Central memory CD4-positive, alpha-beta T cell (primary cell): ENCODE measurements at places on chromosomes 13 and 19.

DNA sequence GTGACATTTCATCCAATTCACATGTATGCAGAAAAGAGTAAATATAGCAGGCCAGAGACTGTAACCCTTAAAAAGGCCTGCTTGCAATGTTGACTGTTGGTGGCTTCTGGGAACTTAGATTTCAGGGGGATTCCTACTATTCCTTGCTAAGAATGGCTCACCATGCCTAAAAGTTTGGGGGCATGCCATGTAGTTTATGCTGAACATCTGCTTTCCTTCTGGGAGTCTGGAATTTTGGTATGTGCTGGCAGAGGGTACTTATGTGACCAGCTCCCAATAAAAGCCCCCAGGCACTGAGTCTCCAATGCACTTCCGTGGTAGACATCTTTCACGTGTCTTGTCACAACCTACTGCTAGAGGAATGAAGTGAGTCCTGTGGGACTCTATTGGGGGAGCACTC, 88.4 kb upstream of the PCDH8 start:
- no peak for DNase-seq

DNA sequence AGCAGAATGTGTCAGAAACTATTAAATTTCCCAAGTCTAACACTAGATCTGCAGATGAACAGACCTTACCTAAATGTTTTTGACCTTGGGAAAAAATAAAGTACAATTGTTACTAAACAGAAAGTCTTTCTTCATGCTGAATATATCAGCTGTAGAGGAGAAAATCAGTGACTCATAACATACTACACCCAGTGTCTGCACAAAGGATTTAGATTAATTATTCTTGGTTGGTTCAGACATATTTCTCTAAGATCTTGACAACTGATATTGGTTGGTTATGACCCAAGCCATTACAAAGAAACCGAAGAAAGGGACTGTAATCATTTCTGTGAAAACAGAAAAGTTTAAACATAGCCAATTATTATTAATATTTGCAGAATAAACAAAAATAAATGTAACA, 225.1 kb downstream of the HS6ST3 start:
- DNase-seq = no peak

DNA sequence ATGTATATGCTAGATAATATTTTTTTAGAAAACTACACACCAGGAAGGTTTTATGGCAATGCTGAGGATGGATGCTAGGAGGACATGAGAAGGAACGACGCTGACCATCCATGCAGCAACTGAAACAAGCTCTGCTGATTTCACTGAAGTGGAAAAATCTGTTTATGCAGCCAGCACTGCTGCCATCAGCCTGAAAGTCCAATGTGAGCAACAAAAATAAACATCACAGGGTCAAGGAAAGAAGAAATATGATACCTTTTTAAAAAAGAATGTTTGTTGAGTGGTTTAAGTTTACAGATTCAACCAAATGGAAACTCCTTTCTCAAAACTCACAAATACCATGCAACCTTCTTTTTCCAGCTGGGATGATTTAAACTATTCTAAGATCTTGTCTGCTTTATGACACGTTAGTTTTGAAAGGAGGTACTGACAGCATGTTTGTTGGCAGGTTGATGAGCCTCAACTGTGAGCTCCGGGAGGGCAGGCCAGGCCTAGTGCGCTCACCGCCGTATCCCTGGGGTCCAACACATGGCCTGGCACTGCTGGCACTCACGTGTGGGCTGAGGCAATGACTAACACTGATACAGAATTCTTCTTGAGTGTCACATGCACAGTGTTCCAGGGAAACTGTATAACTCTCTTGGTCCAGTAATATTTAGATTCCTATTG, 46.8 kb downstream of the LATS2 start:
- no peak for DNase-seq

- DNase-seq = peak; percentile 85
These were observed 9.8 kb upstream of the USPL1 start for GRCh38 chr13:30607908-30608307.

- no peak for DNase-seq
These were observed 45.5 kb downstream of the SAE1 start for GRCh38 chr19:47176071-47176626.

GRCh38 chr13:29520671-29521070, 74.8 kb downstream of the SLC7A1 start:
- DNase-seq = no peak

DNA sequence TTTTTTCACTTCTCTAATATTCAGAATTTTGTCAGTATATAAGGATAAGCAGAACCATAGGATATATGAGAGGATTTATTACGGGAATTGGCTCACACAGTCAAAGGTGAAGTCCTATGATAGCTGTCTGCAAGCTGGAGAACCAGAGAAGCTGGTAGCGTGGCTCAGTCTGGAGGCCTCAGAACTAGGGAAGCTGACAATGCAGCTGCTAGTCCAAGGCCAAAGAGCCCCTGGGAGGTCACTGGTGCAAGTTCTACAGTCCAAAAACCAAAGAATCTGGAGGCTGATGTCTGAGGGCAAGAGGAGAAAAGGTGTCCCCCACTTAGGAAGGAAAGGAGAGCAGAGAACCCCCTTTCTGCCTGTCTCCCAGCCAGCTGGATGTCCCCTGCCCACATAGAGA, 114.4 kb downstream of the RNF17 start:
- DNase-seq = no peak

GRCh38 chr13:43200307-43200706, 176.9 kb downstream of the DNAJC15 start:
- DNase-seq = no peak

GRCh38 chr13:72638059-72638815, 89.2 kb downstream of the MZT1 start:
- DNase-seq = no peak

- no peak for DNase-seq
These were observed 84.5 kb downstream of the LRRC63 start for GRCh38 chr13:46296115-46296822.

- DNase-seq = no peak
These were observed 318.8 kb downstream of the SHISA2 start for GRCh38 chr13:25733001-25733491.

- no peak for DNase-seq
These were observed 17.5 kb downstream of the ATP7B start for GRCh38 chr13:51993713-51994112.

- no peak for DNase-seq
These were observed 6.7 kb upstream of the ONECUT3 start for GRCh38 chr19:1746401-1747284.

- DNase-seq = no peak
These were observed 665 bp downstream of the ZNF347 start for GRCh38 chr19:53158119-53158656.

DNA sequence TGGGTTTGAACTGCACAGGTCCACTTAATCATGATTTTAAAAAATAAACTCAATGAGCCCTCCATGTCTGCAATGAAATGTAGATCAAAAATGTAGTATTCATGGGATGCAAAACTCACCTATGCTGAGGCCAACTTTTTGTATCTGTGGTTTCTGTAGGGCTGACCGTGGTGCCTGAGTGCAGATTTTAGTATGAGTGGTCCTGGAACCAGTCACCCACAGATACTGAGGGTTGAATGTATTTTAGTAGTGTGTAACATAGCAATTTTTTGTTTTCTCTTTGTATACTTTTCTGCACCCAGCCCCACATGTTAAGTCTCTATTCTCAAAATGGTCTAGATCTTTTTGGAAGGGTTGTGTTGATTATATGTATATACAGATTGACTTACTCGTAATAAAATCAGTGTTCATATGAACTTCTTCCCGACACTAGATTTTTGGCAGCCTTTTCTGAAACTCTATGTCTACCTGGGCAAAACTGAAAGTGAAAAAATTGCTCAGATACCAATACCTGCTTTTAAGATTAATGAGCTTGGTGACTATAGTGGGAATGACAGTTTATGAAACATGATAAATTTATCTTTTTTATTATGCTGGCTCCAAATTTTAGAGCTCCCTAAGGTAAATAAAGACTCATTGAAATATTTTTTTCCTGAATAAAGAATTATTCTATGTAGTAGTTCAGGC, 51.6 kb downstream of the DNAJC15 start:
- DNase-seq = no peak

DNA sequence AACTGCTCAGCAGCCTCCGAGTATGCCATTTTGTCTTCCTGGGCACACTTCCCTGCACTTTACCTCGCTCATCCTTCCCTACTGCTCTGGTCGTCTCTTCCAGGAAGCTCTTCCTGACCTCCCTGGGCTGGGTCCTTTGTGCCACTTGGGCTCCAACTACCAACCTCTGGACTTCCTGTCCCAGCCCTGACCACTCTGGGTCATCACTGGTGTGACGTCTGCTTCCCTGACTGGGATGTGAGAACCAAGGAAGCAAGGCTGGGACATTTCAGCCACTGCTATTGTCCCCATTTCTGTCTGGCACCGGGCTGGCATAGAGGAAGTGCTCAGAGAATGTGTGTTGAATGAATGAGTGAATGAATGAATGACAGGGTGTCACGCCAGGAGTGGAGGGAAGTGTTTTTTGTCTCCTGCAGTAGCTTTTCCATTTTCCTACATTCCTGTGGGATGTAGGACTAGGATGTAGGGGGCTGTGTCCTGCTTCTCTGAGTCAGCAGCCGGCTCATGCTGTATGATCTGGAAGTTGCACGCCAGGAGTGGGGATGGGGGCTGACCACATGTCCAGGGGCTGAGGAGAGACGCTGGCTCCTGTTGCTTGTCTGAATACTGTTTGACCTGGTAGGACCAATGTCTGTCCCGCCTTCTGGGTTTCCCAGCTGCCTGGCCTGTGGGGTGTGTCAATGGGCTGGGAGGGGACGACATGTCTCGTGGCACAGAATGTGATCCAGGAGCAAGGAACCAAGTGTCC, 14.7 kb downstream of the NOVA2 start:
- DNase-seq = no peak

- peak; percentile 34 for DNase-seq
These were observed 11.1 kb upstream of the SHISA2 start for GRCh38 chr13:26062853-26063444.

DNA sequence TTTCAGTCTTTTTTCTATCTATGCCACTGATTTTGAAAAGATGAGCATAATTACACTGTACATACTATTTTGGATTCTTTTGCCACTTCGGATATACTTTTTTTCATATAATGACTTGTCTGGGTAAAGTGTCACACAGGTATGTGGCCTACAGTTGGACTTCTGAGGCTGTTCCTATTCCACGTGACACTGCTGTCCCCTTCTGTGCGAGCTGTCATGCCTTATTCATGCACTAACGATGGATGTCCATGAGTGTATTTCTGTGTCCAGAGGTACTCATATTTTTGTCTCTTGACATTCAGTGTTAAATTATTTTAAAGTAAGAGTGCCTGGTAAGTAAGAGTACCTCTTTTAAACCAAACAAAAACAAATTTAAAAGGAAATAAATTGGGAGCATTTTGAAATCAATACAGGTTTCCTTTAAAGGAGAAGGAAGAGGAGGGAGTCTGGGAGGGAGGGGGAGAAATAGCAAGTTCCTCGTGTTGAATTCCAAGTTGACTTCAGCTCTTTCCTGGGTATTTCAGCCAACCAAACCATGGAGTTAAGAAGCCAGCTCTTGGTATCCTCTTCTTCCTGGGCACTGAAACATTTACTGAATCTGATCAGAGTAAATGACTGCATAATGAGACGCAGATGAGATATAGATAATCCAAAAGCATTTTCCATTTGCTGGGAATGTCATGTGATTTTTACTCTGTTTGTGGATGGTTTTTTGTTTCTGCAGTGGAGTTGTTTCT, 61.3 kb downstream of the TNFRSF19 start:
- DNase-seq = no peak

- no peak for DNase-seq
These were observed 58.7 kb downstream of the RNF17 start for GRCh38 chr13:24822640-24823039.

DNA sequence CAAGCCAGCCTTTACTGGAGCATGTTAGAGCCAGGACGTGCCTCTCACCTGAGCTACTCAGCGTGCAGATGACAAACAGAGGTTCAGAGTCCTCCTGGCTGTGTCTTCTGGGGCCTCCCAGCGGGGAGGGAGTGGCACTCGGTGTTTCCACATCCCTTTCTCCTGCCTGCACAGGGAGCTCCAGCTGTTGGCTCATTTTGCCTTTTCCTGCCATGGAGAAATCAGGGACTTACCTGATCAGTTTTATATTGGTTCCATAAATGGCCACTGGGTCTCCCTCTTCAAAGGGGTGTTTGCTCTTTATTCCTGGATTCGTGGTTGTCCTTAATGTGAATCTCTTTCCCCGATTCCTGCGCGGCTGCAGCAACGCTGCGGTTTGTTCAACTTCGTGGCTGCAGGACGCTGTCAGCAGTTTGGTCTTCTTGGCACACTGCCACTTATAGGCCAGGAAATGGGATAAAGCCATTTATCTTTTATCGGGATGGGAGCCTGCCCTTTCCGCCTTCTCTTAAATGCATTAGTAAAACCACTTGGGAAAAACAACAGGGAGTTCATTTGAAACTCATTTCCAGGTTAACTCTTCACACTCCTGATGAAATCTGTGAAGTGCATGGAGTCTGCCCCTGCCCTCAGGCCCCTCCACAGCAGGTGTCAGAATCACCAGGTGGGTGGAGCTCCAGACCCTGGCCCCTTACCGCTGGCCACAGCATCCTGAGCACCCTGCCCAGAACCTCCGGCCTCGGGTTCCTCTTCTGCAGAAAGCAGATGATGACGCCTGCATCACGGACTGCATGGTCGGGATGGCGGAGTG, 39.8 kb upstream of the MCF2L start:
- DNase-seq = no peak

DNA sequence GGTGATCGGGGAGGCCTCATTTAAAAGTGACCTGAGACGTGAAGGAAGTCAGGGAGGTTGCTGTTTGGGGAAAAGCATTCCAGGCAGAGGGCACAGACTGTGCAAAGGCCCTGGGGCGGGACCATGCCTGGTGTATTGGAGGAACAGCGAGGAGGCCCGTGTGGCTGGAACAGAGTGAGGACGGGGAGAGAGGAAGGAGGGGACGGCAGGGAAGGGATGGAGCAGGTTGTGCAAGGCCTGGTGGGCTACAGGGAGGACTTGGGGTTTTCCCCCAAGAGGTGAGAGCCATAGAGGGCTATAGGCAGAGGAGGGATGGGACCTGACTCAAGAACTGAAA, 17.2 kb downstream of the PTPRS start:
- DNase-seq = no peak

- no peak for DNase-seq
These were observed 38.4 kb upstream of the ADGRE5 start for GRCh38 chr19:14342809-14343208.

DNA sequence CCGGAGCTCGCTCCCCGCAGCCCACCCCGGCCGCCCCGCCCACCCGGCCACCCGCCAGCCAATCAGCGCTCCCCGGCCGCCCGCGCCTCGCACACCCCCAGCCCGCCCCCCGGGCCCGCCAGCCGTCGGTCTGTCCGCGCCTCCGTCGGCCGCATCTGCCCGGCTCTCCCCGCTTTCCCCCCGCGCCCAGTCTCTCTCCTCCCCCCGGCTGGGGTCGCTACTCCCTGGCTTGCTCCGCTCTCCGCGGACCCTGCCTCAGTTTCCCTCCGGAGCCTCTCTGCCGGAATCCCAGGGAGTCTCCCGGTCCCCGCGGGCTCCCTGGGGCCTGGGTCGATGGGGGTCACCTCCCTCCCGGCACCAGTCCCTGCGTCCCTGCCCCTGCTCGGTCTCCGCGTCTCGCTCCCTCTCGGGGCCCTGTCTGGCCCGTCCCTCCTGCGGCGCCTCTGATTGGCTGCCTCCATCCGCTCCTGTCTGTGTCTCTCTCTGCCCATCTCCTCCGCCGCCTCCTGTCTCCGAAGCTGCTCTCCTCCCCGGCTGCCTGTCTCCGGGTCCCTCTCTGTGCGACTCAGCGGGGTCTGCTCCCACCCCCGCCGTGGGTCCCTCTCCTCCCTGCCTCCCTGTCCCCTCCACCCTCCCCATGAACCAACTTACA, 484 bp downstream of the IL11 start:
- DNase-seq = no peak
